ENCODE measurements at places on chromosomes 12 and 14.

GRCh38 chr12:64598831-64599230 is 11.5 kb upstream of the RASSF3 start:
- DNase-seq: no peak

DNA sequence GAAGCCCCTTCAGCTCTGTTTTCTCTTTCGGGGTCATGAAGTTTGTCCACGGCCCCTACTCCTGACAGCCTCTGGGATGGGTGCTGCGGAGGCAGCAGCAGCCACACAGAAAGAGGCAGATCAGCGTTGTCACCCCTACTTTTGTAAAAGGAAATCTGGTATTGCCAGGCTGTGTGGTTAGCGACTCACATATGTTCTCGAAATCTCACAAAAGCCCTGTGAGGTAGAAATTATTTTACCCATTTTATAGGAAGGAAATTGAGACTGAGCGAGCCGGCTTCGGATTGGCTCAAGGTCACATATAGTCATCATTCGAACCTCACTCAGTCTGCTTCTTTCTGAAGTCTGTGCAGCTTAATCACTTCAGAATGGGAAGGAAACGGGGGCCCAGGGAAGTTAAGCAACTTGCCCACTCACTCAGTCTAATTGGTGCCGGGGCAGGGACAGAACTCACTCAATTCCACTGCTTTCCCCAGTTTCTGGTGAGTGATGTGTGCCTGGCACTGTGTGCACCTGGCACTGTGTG is 1.1 kb upstream of the CKAP4 start:
- peak; percentile 34 for DNase-seq

DNA sequence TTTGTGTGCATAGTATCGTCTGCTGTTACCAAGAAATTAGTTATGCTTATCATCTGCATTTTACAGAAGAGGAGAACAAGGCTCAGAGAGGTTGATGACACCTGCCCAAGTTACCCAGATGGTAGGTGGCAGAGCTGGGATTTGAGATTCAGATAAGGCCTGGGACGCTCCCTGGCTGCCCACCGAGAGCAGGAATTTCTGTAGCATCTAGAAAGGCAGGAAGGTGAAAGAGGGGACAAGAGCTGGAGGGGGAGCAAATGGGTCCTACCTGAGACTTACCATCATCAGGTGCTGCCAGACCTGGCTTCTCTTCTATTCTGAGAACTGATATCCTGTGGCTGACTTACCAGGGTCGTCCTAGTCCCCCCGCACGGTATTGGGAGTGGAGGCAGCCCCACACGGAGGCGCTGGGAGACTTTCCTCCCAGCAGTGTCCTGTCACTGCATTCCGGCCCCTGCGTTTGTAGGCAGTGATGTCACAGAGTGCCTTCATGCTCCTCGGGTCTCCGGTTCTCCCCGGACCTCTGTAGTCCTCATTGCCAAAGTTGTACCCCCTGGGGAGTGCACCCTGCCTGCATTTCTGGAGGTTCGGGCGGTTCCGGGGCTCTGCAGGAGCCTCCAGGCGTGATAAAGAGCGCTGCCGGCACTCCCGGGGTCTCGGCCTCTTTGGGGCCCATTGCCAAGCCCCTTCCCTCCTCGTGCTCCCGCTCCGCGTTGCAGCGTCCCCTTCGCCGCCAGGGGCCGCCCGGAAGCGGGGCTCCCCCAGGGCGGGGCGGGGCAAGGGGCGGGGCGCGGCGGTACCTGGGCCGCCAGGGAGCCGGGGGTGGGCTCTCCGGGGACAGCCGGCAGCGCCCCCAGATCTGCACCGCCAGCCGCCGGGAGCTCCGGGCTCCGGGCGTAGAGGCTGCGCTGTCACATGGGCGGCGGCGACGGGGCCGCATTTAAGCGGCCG is at the start of gene CABP1:
CABP1 (plus strand) TSS at position 856 of the 951 bp plus-strand sequence; CDS start at position 916, 60 bp downstream.
- DNase-seq: no peak

DNA sequence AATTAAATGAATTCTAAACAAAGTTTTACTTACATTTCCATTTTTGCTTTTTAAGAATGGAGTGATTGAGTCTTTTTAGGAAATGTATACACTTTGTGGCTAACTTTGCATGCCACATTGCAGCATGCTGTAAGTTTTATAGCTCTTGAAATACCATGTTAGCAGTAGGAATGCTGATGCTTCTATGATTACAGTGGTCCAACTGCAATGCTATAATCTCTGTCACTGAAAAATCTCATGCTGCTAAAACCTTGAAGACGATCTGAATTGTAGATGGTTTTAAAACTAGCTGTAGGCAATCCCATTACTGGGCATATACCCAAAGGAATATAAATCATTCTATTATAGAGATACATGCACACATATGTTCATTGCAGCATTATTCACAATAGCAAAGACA is 127.6 kb downstream of the WIF1 start:
- no peak for DNase-seq

- DNase-seq: peak; percentile 87
These were observed 65.1 kb upstream of the KTN1 start for GRCh38 chr14:55514819-55515490.

DNA sequence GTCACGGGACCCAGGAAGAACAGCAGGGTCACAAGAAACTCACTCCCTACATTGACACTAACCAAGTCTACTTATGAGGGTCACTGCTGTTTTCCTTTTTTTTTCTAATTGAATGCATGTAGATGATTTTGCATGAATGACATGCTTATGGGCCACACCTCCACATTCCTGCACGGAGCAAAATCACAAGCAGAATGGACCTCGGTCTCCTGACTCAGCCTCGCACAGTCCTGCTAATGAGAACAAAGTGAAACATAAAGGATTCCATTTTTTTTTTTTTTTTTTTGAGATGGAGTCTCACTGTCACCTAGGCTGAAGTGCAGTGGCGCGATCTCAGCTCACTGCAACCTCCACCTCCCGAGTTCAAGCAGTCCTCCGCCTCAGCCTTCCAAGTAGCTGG is 12.3 kb downstream of the SCARB1 start:
- no peak for DNase-seq

GRCh38 chr12:34289431-34290380 is 267.4 kb downstream of the ALG10 start:
- no peak for DNase-seq

DNA sequence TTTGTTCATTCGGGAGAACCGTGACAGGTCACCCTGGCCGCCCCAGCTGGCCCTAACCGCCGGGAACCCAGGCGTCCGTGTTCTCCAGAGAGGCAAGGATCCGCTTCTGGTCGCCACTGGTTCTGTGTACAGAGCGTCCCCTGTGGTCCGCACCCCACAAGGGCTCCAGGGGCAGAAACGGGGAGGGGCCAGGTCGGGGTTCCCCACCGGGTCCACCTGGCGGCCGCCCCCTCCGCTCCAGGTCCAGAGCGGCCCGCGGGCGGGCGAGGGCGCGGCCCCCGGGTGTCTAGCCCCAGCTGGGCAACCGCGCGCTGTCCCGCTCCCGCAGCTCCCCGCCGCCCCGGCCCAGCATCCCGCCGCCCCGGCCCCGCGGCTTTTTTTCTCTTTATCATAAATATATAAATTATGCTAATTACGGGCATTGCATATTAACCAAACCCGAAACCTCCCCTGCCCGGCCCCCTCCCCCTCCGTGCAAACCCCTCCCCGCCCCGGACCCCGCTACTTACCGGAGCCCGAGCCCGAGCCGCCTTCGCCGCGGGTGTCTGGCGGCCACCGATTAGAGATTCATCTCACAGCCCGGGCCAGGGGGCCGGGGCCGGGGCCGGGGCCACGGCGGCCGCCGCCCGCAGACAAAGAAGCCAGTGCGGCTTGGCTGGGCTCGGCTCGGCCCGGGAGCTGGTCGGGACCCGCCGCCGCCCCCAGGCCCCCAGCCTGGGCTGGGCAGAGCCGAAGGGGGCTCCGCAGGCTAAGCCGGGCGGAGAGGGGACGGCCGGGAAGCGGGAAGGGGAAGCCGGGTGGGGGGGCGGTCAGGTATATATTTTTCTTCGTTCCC is 512 bp downstream of the POU6F1 start:
- peak; percentile 15 for DNase-seq

- no peak for DNase-seq
These were observed 297.5 kb downstream of the RPAP3 start for GRCh38 chr12:47408171-47408871.

DNA sequence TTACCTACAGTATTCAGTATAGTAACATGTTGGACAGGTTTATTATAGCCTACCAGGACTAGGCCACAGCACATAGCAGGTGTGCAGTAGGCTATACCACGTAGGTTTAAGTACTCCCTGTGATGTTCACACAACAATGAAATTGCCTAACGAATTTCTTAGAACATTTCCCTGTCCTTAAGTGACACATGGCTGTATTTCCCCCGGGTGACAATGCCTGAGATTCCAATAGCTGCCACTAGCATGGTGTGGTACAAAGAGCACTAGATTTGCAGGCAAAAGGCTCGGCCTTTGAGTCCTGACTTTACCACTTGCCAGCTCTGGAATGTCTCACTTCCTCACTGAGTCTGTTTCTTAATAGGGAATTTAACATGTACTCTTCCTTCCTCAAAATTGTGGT is 19.7 kb downstream of the PTPN21 start:
- no peak for DNase-seq

DNA sequence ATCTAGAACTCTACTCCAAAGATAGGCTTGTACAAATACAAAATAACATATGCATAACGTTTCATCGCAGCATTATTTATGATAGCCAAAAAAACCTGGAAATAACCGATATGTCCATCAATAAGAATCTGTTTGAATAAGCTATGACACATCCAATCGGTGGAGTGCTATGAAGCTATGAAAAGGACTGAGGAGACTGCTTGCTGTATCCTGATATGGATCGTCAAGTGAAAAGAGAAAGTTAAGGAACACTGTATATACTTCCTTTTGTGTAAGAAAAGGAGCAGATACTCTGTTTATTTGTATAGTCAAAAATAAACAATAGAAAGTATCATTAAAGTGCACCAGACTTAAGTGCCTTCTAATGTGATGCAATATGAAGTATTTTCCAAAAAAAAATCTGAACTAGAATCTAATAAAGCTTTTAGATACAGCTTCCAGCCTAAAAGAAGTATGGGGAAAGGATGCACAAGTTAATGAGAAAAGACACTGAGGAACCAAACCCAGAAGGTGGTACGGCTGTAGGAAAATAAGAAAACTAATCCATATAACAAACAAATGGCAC is 645 bp upstream of the KLHDC1 start:
- no peak for DNase-seq

- DNase-seq: peak; percentile 56
These were observed 15.2 kb downstream of the FGFR1OP2 start for GRCh38 chr12:26953447-26953846.

DNA sequence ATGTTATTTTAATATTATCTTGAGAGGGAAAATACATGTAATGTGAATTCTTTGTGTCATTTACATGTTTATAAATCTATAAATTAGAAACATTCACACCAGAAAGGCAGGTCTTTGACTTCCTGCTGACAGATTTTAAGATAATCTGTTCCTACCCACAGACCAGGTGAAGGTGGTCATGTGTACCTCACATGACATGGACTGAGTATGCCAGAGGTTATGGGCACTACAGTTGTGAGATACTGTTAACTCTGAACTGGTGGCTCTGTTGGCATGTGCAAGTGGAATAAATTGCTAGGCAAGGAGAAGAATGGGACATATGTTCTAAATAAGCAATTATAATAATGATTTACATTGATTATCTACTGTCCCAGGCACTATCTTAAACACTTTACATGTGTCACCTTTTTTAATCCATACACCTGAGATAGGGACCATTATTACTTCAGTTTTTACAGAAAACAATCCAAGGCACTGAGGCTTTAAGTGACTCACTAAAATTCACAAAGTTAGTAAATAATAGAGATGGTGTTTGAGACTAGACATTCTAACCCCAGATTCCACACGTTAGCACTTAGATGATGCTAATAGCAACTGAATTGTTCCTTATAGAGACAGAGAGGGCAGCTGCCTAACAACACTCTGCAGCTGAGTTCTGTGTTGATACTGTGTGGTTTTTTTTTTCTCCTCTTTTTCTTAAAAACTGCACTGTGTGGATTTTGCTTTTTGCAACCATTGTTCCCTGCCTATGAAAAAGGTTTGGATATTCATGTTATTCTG is 23.8 kb downstream of the SLC16A7 start:
- DNase-seq: no peak

- DNase-seq: peak; percentile 99
These were observed 258.4 kb upstream of the HMGA2 start for GRCh38 chr12:65565601-65566560.

DNA sequence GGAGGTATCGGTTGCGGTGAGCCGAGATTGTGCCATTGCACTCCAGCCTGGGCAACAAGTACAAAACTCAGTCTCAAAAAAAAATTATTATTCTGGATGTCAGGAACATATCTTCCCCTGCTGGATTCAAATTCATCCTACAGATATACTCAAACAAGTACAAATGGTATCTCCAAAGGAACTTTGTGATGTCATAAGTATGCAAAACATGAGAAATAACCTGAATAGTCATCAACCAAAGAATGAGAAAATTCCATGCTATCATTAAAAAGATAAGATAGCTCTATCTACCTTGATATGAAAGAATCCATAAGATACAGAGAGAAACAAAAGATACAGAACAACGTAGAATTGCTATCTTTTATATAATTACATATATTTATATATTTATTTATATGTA is 67.7 kb downstream of the EEA1 start:
- no peak for DNase-seq

Data from fibroblast of lung (primary cell).